NCI-H1436 (cell line): ENCODE measurements at places on chromosomes 7 and 10.

- DNase-seq, result no peak
These were observed 25.1 kb downstream of the MAT1A start for GRCh38 chr10:80264081-80265056.

DNA sequence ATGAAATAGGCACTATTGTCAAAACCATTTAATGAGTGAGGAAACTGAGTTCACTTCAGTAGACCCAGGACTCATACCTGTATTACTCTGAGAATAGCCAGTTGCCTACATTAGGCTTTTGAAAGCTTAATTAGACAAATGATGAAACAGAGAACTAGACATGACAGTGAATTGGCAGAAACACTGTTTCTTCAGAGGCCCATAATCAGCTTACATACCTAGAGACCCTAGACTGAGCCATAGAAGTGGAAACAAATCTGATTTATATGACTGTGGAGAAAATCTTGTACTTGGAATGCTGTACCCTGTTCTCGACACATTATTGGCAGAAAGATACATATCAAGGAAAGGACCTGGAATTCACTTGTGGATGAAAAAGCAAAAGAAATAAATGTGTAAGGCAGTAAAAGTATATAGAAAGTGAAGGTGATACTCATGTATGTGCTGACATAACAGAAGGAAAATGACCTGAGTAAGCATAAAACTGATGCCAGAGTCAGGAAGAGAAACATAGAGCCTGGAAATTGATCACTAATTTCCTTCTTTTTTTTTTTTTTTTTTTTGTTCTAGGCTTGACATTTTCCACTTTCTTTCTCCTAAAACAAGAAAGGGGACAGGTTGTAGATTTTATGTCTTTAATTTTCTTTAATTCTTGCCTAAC is 251.5 kb downstream of the BICC1 start:
- DNase-seq, result no peak

DNA sequence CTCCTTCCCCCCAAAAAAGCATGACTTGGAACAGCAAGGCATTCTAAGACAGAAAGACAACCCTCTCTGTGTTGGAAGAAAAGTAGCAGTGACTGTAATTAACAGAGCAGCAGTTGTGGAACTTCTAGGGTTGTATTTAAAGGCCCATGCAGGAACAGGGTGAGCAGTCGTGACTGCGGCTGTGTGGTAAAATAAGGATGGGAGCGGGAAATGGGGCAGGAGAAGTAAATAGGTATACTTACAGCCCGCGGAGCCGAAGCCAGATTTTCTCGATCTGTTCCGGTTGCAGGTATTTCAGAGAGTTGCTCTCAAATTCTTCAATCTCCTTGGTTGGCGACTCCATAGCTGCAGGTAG is 179 bp downstream of the PDE1C start:
- no peak for DNase-seq

DNA sequence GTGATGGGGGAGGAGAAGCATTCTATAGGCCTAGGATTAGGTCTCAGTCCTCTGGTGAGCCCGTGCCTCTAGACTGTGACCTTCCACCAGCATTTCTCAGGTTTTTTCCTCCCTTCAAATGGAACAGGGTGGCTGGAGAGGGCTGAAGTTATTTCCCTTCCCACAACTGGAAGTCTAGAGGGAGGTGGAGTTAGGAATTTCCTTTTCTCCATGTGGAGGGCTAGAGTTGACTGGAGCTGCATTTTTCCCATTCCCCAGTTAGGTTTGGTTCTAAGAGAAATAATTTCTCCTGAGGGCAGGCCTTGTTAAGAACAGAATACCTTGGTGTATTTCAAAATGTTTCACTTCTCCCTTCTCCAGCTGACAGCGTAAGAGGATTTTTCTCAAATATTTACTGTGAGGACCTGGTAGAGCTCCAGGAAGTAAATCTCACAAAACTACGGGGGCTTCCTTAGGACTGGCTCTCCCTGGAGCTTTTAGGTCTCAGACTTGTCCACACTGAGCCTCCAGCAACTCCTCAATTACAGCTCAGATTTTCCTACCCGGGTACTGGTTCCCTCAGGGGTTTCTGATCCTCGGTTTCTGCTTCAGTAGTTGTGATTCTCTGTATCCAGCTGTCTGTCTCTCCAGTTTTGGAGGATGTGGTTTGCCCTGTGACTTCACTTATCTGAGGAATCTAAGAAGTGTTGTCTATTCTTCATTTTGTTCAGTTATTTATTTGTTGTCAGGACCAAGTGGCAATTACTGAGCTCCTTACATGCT is 6.0 kb upstream of the REEP3 start:
- no peak for DNase-seq

DNA sequence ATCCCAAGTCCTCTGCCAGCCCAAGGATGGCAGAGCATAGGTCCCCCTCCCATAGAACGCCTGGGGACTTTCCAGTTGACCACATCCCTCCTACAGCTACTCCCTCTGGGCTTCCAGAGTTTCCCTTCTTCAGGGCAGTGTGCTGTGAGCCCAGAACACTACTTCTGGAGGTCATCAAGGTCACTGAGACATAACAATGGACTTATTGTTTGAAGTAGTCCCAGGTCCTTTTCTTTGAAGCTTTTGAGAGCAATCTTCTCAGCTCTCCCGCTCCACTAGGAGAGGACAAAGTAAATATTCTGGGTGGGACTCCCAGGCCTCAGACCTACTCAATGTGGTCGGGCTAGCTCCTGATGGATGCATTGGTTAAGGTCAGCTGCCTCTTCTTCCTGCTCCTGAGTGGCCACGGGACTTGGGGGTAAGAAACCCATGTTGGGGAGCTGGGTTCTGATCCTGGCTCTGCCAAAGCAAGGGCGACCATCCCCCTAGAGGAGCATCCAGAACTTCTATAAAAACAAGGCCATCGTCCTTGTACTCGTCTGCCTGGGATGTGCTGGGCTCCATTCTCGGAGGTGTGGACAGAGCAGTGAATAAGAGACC is 83.5 kb upstream of the DDC start:
- no peak for DNase-seq

GRCh38 chr10:94219829-94220228 is 142.9 kb downstream of the NOC3L start:
- no peak for DNase-seq
